ENCODE measurements at places on chromosomes 1 and 21.

- no peak for DNase-seq
These were observed 332.7 kb upstream of the RUNX1 start for GRCh38 chr21:35381743-35382310.

DNA sequence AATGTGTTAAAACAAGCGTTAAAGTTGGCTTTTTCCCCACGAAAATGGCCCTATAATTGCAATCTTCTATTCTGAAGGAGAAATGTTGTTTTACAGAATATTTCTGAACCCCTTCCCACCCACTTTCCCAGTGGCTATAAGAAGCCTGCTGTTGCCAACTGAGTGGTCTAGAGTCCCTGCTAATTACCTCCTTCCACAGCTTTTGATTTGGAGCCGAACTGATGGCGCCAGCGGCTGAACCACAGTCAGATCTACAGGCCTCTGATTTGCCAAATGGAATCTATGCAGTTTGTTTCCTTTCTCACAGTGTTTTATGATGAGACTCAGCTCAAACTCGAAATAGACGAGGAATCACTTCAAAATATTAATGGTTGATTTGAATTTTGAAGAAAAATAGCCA lies 76.0 kb upstream of the C1orf105 start:
- DNase-seq = no peak

DNA sequence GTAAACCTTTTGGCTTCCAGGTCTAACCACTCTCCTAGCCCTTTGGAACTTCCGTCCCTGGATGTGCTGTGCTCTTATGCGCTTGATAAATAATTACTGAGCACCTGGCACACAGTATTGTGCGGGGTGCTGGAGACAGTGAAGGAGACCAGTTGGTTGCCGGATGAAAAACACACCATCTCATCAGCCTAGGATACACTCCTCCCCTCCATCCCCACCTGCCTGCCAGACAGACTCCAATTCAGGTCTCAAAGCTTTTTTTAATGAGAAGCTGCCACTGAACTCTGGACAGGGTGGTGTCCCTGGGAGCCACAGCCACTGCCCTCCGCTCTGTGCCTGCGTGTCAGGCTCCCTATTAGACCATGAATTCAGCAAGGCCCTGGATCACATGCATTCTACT lies 9.2 kb downstream of the GNB1 start:
- no peak for DNase-seq

GRCh38 chr1:54678776-54679643 lies 36.7 kb upstream of the TTC4 start:
- no peak for DNase-seq

DNA sequence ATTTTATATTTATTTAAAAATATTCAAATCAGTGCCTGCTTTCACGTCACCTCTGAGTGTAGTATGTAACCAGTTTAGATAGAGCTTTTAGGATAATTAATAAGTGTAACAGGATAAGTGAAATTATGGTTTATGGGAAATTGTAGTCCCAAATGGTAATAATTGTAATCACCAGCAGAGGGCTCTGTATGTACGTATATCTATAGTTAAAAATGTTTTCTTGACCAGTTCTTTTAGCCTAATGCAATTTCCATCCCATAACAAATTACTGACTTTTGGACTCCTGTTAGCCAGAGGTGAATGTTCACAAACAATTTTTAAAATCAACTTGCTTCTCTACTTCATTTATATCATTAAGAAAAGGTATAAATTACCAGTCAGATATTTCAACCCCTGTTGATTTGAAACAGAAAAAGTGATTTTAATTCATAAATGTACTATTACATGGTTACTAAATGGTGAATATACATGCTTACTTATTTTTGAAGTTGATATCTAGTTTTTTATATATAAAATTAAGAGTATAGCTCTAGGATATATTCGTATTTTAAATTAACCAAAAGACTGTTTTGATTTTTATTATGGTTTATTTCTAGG lies 25.3 kb downstream of the SLC30A7 start:
- DNase-seq = peak; percentile 66

GRCh38 chr1:36182734-36183133 lies 26.8 kb downstream of the MAP7D1 start:
- no peak for DNase-seq

DNA sequence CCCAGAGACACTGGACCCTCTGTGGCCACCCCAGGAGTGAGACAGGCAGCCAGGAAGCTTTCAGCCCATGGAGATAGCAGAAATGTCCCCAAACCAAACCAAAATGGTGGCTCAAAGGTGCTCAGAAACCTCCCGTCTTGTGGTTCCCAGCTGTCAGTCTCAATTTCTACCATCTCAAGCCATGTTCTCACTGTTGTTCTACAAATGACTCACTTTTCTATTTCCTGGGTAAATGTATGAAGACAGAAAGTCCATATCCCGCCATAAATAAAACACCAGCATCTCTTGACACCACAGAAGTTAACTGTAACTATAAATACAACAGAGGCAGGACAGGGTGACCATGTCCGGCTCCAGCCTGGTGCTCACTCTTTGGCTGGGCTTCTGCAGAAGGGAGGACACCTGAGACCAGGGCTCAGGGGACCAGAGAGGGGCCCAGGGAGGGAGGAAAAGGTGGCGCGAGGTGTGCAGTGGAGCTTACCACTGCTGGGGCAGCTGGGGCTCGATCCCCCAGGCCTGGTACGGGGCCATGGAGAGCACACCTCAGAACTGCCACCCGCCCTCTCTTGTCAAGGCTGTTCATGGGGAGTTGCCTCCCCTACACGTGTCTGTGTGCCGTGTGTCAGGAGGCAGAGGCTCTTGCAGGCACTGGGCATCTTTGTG lies 43.6 kb downstream of the EPHB2 start:
- peak; percentile 68 for DNase-seq

- no peak for DNase-seq
These were observed 20.4 kb upstream of the FGGY start for GRCh38 chr1:59276439-59276851.

DNA sequence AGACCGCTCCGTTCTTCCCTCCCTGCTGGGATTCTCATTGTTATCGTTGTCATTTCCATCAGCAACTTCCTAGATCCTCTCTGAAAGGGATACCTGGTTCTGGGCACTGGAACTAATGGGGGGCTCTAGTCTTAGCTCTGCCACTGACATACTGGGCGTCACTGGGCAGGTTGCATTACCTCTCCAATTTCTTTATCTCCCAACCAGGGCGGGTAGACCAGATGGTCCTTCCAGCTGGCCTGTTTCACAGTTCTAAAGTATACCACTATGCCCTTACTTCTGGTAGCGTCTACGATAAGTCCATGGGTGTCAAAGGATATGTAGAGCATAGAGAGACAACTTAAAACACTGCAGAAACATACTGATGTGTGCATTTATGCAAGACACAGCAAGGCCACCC lies 1.4 kb downstream of the GPR37L1 start:
- no peak for DNase-seq

DNA sequence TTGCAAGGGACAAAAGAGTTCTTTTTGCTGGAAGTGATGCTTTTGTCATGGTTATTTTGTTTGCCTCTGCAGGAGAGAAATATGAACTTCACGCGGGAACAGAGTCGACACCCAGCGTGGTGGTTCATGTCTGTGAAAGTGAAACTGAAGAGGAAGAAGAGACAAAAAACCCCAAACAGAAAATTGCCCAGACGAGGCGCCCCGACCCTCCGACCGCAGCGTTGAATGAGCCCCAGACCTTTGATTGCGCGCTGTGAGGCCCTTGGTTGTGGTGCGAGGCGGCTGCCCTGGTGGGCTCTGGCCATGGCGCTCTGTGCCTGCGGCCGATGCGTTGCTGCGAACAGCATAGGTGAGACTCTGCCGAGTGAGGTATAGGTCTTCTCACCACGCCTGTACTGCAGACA lies 20.9 kb upstream of the NCMAP start:
- DNase-seq = no peak

- DNase-seq = peak; percentile 11
These were observed 123.0 kb upstream of the IGSF21 start for GRCh38 chr1:17984583-17984982.

GRCh38 chr1:225772848-225773247 lies 4.8 kb upstream of the SRP9 start:
- DNase-seq = no peak

GRCh38 chr1:155761736-155762405 lies 73.0 kb downstream of the DAP3 start:
- no peak for DNase-seq

- no peak for DNase-seq
These were observed 20.0 kb upstream of the PDZK1IP1 start for GRCh38 chr1:47209725-47210325.

DNA sequence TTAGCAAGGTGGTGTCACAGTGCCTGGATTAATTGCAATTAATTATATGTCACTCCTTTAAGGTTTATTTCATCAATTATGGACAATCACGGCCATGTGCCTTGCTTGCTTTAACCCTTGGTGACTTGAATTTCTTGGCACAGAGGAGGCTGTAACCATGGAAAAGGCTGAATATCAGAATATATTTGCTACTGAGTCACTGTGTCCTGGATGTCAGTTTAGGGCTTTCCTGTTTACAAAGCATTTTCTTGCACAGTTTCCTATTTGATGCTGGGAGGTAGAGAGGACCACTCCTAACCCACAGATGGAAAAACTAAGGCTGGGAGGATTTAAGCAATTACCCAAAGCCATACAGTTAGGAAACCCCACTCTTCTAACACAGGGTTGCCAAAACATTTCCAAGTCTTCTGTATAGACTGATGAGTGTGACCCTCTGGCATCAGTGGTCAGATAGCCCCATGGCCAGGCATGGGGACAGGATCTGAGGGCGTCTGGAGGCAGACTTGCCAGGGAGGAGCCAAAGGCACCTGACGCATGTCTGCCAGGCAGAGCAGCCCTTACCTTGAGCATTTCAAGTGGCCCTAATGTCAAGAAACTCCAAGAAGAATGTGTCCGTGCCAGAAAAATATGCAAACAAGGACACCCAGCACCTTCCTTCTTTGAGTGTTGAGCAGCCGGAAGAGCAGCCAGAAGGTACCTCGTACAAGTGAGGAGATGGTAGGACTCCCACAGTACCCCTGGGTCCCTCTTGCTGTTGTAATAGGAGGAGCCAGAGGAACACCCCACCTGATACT lies 34.4 kb downstream of the KCNN3 start:
- DNase-seq = no peak

GRCh38 chr1:15197591-15198447 lies 44.3 kb downstream of the TMEM51 start:
- no peak for DNase-seq

DNA sequence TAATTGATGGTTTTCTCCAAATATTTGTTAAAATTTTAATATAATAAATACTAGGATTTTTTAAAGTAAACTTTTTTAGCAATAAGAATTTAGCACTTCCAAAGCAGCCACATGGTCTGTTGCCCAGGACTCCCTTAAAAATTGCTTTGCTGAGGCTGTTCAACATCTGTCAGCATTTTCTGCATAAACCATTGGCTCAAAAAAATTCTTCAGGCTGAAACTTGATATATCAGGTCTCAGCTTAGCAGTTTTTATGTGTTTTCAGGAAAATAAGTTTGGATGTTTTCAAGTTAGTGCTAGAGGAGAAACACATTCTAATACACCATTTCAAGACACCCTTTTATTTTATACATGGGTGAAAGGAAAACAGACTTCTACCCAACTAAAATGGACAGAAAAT lies 69.1 kb upstream of the C1orf105 start:
- DNase-seq = peak; percentile 36

DNA sequence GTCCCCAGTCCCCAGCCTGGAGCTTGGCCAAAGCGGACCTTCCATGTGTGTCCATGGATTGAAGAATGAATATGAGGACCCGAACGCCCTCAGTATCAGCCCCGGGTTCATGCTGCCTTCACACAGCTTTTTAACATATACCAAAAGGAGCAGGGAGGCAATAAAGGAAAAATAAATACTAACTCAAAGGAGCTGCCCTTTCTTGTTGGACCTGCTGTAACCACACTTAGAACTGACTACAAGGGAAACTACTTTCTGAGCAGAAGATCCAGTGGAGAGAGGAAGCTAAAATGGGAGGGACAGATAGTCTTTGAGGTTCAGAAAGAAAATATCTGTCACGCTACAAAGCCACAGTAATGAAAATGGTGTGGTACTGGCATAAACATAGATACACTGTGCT lies 48.6 kb downstream of the CNN3 start:
- no peak for DNase-seq

DNA sequence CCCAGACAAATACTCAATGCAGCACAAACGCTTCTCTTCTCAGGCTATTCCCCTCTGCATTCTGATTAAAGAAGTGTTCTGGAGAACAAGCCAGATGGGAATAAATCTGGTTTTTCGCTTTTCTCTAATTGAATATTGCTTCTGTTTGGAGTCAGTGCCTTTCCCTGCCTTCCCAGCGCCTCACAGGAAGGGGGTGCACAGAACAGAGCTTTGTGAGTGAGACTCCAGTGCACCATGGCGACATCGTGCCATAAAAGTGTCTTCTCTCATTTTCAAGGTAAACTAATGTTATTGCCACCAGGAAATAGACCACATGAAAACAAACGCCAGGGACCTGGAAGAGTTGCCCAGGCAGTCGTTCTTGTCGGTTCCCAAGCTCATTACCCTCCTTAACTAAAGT lies 43.6 kb upstream of the SLC45A1 start:
- DNase-seq = no peak

GRCh38 chr1:13523780-13524477 lies 10.1 kb upstream of the LRRC38 start:
- no peak for DNase-seq

DNA sequence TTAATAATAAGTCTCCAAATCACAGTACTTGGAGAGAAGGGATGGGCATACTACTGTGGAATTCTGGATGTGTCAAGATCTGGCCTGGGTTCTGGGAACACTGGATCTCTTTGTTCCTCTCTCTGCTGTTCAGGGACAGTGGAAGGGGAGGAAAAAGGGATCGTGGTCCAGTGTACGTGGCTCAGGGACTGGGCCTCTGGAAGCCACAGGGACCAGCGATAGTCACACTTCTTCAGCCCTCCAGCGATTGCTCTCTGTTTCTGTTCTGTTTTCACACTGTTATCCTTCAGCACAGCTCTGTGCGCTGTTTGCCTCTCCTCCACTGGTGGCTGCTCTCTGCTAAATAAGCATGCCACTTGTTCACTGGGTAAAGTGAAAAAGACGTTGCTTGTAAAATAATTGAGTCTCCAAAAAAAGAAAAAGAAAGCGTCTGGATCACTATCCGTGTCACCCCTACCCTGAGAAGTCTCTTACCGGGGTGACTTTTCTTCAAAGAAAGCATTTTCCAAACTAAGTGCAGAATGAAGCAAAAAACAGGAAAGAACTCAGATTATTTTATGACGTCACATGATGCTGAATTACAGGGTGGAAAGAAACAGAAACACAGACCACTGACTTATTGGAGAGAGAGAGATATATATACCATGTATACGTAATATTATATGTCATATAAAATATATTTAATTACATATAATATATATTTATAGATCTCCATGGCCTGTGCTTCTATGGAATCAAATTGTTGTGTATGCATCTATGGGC lies 279.4 kb downstream of the RGS7 start:
- DNase-seq = no peak
